Common myeloid progenitor, CD34-positive (primary cell): ENCODE measurements at places on chromosomes 1 and 21.

DNA sequence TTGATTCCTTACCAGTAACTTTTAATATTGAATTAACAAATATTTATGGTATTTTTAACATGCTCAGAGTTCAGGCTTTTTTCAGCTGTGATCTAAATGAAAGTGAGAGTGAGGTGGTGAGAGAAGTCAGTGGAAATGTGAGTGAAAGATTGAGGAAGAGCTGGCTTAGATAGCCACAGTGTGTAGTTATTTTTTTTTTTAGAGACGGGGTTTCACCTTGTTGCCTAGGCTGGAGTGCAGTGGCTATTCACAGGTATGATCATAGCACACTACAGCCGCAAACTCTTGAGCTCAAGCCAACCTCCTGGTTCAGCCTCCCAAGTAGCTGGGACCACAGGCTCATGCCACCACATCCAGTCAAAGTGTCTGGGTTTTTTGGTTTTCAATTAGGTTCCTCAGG, 10.9 kb downstream of the RNF11 start:
- DNase-seq: no peak

GRCh38 chr1:113531321-113531720, 141.0 kb downstream of the MAGI3 start:
- no peak for DNase-seq

DNA sequence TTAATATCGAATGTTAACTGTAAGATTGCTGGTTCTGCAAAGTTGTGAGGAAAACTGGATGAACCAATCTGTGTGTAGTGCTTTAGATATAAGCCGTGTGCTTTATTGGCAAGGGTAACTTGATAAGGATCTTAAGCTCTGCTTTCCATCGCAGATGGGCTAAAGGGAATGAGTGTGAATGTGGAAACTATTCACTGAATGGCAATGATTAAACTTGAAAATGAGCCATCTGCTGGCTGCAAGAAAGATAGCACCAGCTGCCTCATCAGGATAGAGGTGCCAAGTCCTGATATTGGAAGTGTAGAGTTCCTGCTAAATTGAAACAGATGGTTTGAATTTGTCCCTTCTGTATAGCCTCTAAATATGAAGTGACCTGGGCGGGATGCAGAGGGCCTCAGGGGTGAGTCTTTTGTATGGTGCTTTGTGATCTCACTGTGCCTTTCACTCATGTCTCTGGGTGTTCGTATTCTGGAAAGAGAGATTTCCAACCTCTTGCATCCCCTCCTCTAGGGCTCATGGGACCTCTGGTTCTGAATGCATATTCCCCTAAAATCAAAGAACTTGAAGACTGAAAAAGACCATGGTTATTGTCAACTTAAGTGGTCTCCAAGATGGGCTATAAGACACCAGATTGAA, 9.2 kb downstream of the FCRL3 start:
- peak; percentile 34 for DNase-seq

DNA sequence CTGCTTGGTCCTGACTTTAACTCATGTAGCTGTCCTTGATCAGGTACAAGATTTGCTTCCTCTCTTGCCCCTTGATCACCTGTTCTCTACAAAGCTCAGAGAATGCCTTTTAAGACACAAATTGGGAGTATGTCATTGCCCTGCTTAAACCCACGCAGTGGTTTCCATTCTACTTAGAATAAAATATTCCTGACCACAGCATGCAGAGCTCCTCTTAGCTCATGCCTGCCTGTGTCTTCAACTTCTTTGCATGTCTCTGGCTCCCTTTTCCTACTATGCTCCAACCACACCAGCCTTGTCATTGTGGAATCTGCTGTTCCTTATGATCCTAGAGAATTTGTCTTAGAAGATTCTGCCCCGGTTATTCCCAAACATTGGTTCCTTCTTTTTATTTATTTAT, 393.1 kb downstream of the RRAGC start:
- no peak for DNase-seq

DNA sequence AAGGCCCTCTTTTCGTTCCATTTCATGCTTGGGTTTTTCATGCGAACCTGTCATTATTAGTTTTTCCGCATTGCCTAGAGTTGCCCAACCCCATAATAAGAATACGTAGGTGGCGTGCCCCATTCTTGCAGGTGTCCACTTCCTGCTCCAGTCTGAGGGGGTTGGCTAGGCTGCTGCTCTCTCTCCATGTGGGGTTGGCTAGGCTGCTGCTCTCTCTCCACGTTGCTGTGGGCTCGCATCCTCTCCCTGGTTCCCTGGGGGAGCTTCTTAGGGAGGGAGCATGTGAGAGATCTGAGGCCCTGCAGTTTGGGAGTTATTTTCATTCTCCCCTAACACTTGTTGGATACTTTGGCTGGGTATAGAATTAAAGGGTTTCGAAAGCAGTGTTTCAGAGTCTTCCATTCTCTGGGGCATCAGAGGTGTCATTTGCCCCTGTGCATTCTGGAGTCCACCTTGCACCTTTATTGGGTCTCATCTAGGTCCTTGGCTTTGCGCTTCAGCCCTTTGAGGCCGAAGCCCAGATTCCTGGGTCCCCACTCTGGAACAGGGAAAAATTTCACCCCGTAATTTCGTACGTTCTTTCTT, 8.6 kb downstream of the C1orf35 start:
- no peak for DNase-seq

GRCh38 chr1:108913105-108913948, 36.5 kb downstream of the GPSM2 start:
- DNase-seq: no peak

DNA sequence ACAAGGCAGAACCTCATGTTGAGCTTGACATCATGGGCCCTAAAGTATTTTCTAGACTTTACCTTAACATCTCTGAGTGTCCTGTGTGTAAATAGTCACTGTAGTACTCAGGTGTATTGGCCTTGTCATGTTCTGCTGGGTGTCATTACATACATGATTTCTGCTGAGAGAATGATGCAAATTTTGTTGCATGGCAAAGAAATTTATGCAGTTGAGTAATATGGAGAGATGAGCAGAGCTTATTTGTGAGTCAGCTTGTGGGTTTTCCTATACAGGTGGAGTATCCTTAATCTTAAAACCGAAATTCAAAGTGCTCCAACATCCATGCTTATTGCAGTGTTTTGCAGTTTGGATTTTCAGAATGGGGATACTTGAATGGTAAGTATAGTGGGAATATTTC, 36.6 kb downstream of the RGL1 start:
- DNase-seq: no peak

DNA sequence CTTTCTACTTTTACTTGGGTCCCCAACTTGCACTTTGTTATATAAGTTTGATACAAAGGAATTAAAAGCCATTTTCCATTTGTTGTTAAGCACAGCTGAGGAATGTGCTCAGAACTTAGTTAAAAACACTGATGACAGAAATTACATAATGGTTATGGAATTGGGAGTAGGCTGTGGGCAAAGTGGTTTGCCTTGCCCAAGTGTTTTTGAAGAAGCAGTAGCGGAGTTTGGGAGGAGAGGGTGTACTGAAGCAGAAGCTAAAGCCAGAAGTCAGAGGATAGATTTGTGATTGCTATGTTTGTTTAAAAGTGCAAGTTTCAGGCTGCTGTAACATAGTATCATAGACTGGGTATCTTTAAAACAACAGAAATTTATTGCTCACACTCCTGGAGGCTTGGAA, 391.8 kb downstream of the DUSP10 start:
- DNase-seq: no peak

- no peak for DNase-seq
Measured at GRCh38 chr1:43074244-43074643, 97.8 kb downstream of the EBNA1BP2 start.

- DNase-seq: no peak
Measured at GRCh38 chr1:183360473-183360872, 57.7 kb downstream of the NMNAT2 start.

- no peak for DNase-seq
Measured at GRCh38 chr21:28431527-28432200, 561.0 kb downstream of the LTN1 start.

- no peak for DNase-seq
Measured at GRCh38 chr1:12588695-12589094, 29.3 kb downstream of the DHRS3 start.

GRCh38 chr1:78543941-78544643, 53.3 kb downstream of the PTGFR start:
- DNase-seq: no peak

- no peak for DNase-seq
Measured at GRCh38 chr1:25550155-25550506, 6.7 kb downstream of the LDLRAP1 start.

DNA sequence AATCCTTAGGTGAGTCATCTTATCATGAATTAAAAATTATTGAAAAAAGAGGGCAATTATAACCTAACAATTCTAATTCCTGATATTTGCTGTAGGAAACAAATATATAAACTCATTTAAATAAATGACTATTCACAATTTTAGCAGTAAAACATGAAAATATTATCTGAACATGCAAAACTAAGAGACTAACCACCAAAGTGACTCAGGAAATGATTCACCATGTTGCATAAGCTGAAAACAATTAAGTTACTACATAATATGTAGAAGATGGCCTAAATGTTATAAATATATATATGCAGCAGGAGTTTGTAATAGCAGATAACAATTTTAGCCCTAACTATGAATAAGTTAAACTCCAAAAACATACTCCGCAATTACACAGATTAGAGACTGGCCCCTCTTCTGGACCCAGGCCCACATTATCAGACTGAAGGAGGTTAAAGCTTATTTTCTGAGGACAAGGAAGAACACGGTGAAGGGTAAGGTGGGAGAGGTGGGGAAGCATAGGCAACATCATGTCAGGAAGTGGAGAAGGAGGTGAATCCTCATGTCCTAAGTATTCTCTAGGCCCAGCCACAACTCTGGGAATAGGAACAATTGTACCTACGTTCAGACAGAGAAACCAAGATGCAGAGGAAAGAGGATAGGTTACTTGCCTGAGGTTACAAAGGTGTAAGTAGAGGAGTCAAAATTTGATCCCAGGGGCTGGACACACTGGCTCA, 15.6 kb upstream of the AIM2 start:
- peak; percentile 83 for DNase-seq

DNA sequence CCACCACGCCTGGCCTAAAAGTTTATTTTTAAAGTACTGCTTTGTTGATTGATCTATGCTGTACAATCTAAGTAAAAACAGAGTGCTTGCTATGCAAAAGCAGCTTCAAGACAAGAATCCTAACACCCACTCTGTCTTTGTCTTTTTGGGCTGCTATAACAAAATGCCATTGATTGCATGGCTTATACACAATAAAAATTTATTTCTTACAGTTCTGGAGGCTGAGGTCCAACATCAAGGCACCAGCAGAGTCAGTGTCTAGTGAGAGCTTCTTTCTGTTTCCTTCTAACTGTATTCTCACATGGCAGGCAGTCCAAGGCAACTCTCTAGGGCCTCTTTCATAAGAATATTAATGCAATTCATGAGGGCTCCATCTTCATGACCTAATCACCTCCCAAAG, 63.6 kb upstream of the GJA5 start:
- no peak for DNase-seq

DNA sequence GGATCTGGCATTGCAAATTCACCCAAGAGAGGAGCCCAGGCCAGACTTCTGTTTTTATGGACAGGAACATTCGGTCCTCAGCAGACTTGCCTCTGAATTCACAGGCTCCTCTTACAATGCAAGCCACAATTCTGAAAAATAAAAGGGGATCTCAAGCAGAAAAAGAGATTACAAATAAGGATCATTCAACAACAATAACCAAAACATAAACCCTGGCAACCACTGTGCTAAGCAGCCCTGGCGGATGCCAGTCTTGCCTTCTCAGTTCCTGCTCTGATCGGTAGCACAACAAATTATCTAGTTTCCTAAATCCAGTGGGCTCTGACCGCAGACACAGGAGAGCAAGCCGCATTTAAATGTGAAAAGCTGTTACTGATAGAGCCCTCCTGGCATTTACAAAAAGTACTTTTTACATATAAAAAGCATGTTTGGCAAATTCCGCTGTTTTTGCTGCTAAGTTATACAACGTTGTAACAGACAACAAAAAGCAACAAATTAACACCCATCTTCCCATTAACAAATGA, 123.4 kb upstream of the FOXD3 start:
- DNase-seq: peak; percentile 75

- peak; percentile 98 for DNase-seq
Measured at GRCh38 chr1:154607609-154608396, at the start of gene ADAR. ADAR (minus strand) TSS chr1:154608186; CDS start chr1:154608006, 180 bp downstream.

GRCh38 chr1:36765785-36766300, 268.5 kb downstream of the GRIK3 start:
- DNase-seq: no peak

GRCh38 chr1:202155478-202156021, 4.9 kb downstream of the PTPN7 start:
- no peak for DNase-seq

GRCh38 chr1:156815307-156815826, 1.3 kb downstream of the SH2D2A start:
- DNase-seq: no peak

DNA sequence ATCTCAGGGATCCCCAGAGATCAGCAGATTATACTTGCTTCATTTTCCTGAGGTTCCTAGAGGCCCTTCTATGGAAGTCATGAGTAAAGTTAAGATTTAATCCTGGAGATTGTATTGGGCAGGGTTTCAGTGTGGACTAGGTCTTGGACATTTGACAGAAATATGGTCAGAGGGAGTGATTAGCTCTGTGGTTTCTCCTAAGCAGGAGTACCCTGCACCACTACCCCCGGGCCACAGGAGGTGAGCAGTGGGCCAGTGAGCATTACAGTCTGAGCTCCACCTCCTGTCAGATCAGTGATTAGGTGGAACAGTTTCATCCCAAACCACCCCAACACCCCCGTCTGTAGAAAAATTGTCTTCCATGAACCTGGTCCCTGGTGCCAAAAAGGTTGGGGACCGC, 43.2 kb downstream of the PHACTR4 start:
- no peak for DNase-seq

DNA sequence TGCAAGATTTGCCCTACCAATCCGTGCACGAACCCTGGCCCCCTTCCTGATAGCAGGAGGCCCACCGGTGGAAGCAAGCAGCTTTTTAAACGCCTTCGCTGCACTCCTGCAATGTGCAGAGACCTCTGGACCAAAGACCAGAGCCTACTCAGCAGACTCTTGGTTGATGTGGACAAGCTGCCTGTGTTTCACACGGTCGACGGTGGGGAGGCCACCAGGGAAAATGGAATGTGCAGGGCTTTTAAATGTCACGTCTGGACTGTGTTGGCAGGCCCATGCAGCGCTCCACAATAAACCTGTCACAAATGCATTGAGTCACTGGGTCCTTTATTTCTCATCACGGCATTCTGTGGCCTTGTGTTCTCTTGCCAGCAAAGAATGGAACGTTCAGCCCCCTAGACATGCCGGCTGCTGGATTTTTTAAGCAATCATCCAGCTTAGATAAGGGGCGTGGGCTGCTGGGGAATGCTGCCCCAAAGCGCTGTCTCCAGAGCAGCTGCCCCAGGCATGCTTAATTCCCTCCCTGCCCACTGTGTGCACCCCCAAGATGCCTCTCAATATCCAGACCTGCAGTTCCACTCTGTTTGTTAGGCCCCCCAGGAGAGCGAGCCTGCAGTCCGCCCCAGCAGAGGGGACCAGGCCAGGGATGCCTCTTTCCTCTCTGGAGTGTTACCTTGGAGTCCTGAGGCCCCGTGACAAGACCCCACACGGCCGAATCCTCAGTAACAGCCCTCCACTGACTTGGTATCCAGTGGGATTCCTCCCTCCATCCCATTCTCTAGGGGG, 71.3 kb downstream of the ATP5PO start:
- DNase-seq: no peak
